GM23338 (cell line): ENCODE measurements at places on chromosomes 12 and 14. TPM values are rescaled to one million over a fixed set of nuclear protein-coding genes. Genes with fewer than 3 reads are reported as not detected.

RBP5 gene
- total RNA-seq = 3.0 TPM in 1 of 2 replicates, not detected in the other

BCAT1 gene
- 176 and 181 TPM in 2 replicates for total RNA-seq

GLI1 gene
- total RNA-seq = 16.1 and 18.1 TPM in 2 replicates

TMEM63C gene
- total RNA-seq = 6.3 and 6.4 TPM in 2 replicates

FAM186B gene
- 0.08 and 0.38 TPM in 2 replicates for total RNA-seq

RERGL gene
- not detected in 2 replicates for total RNA-seq

TMEM119 gene
- total RNA-seq = 0.07 and 0.35 TPM in 2 replicates

GPX2 gene
- 1.8 and 2.2 TPM in 2 replicates for total RNA-seq

PLEK2 gene
- 1.0 TPM in 1 of 2 replicates, not detected in the other for total RNA-seq

BLOC1S1 gene
- 52.3 and 68.3 TPM in 2 replicates for total RNA-seq

MFAP5 gene
- 0.90 TPM in 1 of 2 replicates, not detected in the other for total RNA-seq
